ENCODE measurements at places on chromosomes 7 and 10.
A peak's percentile ranks its signal among the peaks of the same experiment; 100 is the strongest.

DNA sequence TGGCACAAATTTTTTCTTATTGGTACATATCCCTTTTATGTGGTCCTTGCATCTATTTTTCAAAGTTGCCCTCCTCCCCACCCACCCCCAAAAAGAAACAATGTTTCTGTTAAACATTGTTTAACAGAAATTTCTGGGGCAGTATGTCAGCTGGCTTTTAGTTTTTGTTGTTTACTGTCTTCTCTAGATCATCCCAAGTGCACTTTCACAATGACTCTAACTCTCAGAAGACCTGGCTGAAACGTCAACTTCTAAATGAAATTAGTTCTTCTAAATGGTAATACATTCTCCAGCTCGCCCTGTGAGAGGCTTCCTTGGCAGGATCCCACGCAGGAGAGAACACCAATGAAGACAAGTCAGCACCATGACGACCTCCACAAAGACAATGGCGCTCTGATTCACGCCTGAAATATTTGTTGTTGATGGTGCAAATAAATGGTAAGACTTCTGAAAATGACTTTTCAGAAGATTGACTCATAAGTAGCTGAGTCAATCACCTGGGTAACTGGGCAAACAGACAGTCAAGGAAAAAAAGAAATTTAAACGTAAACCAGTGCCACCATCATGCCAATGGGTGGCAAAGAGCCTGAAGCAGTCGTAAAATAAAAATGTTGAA lies 293.7 kb downstream of the FZD1 start:
- DNase-seq, result no peak

DNA sequence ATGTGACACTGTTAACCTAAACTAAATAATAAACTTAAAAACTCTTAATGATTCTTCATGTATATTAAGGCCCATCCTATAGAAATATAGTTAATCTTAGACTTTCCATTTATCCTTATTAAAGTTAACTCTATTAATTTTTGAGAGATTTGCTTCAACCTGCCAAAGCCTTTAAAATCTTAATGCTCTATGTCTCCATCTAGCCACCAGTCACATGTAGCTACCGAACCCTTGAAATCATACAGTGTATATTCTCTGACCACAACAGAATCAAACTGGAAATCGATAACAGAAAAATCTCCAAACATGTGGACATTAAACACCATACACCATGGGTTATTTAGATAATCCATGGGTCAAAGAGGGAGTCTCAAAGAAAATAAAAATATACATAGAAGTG lies 51.9 kb downstream of the ASZ1 start:
- DNase-seq, result no peak

- no peak for DNase-seq
Measured at GRCh38 chr7:130732980-130733930, 752 bp downstream of the KLF14 start.

DNA sequence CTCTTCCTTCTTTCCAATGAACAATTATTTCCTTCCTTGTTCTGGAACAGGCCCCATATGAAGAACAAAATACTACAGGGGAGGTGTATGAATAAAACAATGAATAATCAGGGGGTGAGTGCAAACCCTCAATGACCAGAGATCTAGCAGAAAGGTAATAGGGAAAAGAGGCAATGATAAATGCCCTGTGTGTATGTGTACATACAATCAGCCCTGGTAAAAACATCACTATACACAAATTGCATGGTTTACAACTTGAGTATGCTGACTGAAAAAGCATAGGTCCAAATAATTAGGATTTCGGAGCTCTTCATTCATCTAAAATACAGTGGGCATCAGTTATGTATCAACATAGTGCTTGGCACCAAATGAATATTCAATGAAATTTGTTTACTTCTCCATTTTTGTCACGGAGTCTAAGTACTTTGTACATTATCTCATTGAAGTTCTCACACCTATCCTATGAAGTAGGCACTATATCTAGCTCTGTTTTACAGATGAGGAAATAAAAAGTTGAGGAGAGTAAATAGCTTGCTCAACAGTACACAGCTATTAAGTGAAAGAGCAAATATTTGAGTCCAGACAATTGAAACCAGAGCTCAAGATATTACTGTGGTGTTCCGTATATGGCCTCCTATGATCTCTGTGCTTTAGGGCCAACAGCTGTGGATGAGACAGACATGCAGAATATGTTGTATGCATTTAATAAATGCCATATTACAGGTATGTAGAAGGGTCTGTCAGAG lies 1065.4 kb downstream of the SORCS3 start:
- no peak for DNase-seq

DNA sequence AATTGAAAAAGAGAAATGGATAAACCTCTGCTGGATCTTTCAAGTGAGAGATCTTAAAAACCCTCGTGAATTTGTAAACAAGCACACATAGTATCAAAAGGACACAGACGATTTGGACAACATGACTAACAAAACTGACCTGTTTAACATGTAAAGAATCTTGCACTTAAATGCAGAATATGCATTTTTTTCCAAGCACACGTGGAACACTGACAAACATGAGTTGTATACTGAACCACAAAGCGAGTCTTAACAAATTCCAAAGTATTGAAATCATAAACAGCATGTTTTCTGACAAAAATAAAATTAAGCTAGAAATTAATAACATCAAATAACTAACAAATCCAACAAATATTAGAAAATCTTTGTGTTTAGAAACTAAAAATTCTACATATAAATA lies 65.0 kb upstream of the ZNF746 start:
- no peak for DNase-seq

GRCh38 chr10:130109796-130110245 lies 809 bp downstream of the C10orf143 start:
- peak; percentile 79 for DNase-seq

All from mesothelial cell of epicardium (in vitro differentiated cells).